ENCODE measurements at places on chromosomes 5 and 9. TPM values are rescaled to one million over a fixed set of nuclear protein-coding genes. Genes with fewer than 3 reads are reported as not detected.

PLPP7 gene
- 0.98 TPM for total RNA-seq

DNA sequence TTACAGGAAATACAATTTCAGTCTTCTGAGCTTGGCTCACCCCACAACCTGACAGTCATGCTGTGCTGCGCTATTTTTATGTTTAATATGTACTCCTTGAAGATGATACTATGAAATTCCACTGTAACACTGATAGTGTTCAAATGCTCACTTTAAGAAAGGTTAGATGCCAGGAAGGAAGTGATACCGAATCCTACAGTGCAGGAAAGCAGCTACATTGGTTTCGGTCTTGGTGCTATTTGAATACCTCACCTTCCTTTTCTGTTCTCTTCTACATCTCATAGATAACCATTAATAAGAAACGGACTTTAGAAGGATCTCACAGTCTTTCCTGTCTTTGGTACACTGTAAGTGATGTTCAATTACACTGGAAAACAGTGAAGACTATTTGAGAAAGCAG is 117.6 kb downstream of the SEMA5A start:
- peaks cover 9% of the 10 kb centered on the region for H3K4me1 ChIP-seq
- no peaks in the 10 kb centered on the region for H3K27me3 ChIP-seq
- DNase-seq, result no peak
- no peak overlapping the region for H3K4me3 ChIP-seq

DIPK1B gene
- total RNA-seq, result 26.3 TPM

- no peaks in the 10 kb centered on the region for H3K4me1 ChIP-seq
- H3K27me3 ChIP-seq, result peaks cover 46% of the 10 kb centered on the region
- no peak overlapping the region for H3K27ac ChIP-seq
Observed at GRCh38 chr5:76544268-76544926, 78.8 kb downstream of the F2RL2 start.

SLC4A9 gene
- 0.29 TPM for total RNA-seq

SV2C gene
- total RNA-seq, result not detected

DNA sequence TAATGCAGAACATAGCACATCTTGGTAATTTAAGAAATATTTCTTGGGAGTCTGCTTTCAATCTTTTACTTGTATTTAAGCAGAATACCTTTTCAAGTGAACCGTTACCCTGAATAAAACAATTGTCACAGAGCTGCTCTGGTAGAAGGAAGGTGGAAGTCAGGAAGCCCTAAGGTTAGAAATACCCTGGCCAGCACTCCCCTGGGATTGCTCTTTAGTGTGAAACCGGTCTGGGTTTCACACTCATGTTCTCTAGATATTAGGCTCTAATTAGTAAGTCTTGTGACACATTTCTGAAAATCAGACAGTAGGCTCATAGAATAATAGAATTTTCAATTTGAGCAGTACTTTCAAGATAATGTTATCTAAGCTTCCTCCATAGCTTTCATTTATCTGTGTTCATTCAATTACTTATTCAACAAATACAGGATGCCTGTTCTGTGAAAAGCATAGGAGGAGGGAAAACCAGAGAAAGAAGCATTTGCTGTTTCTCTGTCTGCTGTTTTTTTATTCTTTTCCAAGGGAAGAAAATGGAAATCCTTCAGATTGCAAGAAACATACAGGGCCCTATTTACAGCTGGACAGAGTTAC is 825.5 kb downstream of the TLR4 start:
- no peak for DNase-seq
- H3K27me3 ChIP-seq, result no peaks in the 10 kb centered on the region
- no peak overlapping the region for H3K4me3 ChIP-seq

- no peaks in the 10 kb centered on the region for H3K27me3 ChIP-seq
- H3K4me3 ChIP-seq, result no peak overlapping the region
- H3K27ac ChIP-seq, result no peak overlapping the region
- H3K36me3 ChIP-seq, result no peaks in the 10 kb centered on the region
- H3K4me1 ChIP-seq, result no peaks in the 10 kb centered on the region
Observed at GRCh38 chr9:108410161-108410560, 445.6 kb downstream of the ACTL7B start.

MAMDC2 gene
- total RNA-seq, result not detected

- H3K27ac ChIP-seq, result no peak overlapping the region
- H3K27me3 ChIP-seq, result peaks cover 11% of the 10 kb centered on the region
- no peak overlapping the region for H3K4me3 ChIP-seq
- no peaks in the 10 kb centered on the region for H3K36me3 ChIP-seq
- H3K4me1 ChIP-seq, result no peaks in the 10 kb centered on the region
- no peak for DNase-seq
Observed at GRCh38 chr9:138049779-138050471, 172.3 kb downstream of the CACNA1B start.

DNA sequence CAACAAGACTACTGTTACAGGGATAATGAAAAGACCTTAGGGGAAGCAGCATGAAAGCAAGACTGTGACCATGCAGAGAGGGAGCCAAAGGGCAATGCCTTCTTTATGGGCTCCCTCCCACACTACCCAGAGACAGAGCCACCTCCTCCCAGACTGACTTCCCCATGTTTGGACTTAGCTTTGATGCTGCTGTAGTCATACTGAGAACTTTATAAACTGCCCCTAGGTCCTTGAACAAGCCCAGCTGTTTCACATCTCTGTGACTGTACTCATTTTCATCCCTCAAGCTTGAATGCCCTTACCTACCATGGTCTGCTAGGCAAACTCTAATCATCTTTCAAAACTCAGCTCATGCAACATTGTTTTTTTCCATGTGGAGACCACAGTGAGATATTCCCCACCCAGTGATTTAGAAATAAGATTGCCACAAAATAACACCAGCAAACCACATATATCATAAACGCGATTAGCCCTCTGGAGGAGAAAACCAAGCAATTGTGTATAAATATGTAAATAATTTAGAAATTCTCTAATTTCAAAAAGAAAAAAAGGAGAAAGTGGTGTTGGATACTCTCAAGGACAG is 23.4 kb upstream of the FAM169A start:
- DNase-seq, result no peak
- H3K27ac ChIP-seq, result no peak overlapping the region
- no peaks in the 10 kb centered on the region for H3K4me1 ChIP-seq
- no peak overlapping the region for H3K4me3 ChIP-seq
- no peaks in the 10 kb centered on the region for H3K27me3 ChIP-seq
